ENCODE measurements at places on chromosomes 3 and 15.

DNA sequence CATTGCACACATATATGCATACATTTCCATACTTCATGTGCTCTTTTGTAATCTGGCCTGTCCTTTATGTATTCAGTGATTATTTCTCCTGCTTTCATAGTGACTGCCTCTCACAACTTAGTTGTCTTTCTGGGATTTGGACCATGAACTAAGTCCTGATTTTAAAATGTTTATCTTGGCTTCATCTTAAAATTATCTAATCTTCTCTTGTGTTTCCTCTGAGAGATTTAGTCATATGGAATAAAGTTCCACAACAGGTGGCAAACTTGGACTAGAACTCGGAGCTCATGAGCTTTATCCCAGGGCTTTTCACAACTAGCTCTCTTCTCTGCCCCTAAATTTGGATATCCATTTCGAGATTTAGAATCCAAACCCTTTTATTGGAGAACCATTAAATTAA is 44.3 kb downstream of the U2SURP start:
- DNase-seq, result no peak

DNA sequence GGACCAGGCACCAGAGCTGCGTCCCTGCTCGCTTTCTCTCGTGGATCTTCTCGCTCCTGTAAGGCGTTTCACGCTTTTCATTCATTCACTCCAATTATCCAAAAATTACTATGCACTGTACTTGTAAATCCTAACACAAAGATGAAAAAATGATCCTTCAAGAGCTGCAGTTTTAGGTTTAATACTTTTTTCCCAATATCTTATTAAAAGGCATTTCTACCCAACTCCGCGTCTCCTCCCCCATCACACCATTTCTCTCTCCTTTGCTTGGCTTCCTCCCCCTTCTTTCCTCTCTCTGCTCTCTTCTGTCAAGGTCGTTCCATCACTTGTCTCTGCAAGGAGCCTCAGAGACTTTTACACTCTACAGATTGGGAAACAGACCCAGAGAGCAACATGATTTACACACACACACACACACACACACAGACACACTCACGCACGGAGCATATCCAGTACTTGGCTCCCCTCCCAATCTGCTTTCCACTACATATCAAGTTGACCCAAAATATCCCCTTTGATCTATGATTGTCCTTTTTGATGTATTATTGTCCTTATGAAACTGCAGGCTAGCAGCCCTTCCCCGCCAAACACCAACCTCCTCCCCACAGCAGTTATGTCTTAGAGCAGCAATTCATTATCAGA is 479 bp upstream of the CLDN1 start:
- DNase-seq, result peak; percentile 11

- peak; percentile 72 for DNase-seq
Measured at GRCh38 chr15:70853973-70854665, at the start of gene LARP6. Gene LARP6 (minus strand): TSS chr15:70854157. CDS start chr15:70854088, 69 bp downstream.

DNA sequence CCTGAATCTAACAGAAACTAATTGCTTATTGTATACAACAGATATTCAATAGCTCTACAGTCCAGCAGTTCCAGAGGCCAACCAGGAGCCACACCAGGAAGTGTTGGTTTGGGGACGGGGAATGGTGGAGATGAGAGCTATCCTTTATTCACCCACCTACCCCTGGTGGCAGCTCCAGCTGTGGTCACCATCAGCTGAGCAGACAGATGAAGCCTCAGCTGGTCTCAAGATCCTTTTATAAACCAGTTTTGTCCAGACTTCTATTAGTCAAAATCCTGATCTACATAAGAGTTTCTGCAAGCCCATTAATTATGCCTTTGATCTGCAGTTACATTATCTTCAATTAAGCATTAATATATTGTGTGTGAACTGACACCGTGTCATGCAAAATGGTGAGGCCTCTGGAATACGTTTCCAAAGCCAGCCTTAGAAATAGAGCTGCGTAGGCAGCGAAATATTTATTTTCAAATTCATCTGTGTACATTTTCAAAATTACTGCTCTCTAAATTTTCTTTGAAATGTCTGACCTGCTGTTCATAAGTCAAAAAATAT is 488.8 kb downstream of the FOXP1 start:
- no peak for DNase-seq

DNA sequence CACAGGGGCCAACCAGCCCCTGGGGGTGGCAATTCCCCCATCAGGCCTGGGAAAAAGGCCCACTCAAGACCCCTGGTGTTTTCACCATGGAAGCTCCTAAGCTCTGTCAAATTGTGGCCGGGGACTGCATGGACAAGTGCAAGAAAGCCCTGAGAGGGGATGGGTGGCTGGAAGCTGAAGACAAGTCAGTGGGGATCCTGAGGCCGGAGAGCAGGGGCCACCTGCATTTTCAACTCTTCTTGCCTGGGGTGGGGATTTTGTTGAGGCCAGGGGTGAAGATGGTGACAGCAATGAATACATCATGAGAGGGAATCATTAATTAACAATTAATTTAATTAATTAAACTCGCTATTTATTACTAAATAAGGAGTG is 33.9 kb downstream of the FEM1B start:
- no peak for DNase-seq

- DNase-seq, result no peak
Measured at GRCh38 chr3:6421666-6422445, 439.1 kb upstream of the GRM7 start.

- no peak for DNase-seq
Measured at GRCh38 chr3:43178891-43179366, 73.0 kb upstream of the POMGNT2 start.

DNA sequence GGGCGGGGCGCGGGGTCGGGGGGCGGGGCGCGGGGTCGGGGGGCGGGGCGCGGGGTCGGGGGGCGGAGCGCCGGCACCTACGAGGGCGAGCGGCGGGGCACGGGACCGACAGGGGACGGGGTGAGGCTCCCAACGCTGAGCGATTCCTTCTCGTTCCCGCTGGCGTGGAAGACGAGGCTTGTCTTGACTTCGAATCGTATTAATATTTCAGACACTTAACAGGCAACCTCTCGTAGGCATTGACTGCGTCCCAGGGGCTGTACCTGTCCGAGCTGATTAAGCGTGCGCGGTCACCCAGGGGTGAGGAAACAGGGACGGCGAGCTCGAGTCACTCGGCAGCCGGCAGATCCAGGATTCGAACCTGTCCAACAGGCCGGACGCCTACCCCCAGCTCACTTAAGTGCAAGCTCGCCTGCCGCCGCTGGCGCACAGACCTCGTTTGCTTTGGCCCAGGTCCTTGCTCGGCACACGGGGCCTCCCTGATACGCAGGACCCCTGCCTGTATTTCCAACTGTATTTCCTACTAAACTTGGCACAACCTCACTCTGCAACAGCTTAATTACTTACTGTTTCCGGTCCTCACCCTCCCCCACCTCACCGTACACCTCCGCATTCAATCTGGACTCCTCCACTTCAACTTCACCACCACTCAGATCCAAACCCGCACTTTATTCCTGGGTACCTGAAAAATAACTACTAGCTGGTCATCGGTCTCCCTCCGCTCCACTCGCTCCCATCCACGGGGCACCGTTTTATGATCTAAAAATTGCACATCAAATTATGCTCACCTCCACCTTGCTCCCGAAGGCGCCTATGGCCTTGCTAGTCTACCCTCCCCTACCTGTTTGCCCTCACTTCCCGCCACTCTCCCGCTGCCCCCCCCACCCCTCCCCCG is 722 bp upstream of the ZXDC start:
- DNase-seq, result peak; percentile 49

DNA sequence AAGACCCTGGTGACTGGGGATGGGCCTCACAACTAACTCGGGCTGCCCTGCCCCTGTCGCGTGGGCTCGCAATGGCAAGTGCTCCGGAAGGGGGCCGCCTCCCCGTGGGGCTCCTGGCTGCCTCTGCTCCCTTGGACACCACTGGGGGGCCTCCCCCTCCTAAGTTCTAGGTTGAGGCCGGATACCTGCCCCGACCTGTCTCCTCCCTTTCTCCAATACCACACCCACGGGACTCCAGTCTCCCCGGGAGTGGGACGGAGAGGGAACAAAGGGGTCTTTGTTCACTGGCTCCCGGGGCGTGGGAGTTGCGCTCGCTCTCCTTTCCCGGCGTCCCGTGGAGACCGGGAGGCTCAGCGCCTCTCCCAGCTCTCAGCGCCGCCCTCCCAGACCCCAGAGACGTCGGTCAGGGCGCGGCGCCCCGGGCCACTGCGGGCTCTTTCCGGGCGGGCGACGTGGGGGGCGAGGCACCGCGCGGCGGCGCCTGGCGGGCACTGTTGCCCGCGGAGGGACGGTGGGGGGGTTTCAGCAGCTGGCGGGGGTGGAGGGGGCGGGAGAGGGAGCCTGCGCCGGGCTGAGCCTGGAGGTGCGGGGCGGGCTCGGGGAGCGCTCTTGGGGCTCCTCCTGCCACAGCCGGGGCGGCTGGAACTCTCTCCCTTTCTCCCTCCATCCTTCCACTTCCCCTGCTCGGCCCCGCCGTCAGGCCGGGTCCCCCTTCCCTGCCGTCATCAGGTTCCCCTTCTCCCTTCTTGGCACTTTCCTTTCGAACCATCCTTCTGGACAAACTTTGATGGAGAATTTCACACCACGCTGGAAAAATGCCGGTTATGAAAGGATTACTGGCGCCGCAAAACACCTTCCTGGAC is at the start of gene KCNH8:
Gene KCNH8 (plus strand): TSS at position 606 of the 863 bp plus-strand sequence. CDS start 210 bp downstream, at position 816.
- no peak for DNase-seq

DNA sequence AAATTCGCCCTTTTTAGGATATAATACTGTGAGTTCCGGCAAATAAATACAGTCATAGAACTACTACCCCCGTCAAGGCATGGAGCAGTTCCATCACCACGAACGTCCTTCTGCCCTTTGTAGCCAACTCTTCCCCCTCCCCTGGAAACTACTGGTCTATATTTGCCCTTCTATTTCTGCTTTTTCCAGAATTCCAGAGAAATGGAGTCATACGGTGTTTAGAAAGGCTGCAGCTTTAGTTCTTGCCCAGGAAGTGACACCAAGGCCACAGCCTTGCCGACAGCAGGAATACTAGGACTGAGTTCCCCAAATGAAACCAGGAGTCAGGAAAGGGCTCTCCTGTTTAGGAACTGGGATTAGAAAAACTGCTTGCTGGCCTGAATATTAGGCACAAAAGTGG is 291.2 kb downstream of the FAM43A start:
- DNase-seq, result no peak

DNA sequence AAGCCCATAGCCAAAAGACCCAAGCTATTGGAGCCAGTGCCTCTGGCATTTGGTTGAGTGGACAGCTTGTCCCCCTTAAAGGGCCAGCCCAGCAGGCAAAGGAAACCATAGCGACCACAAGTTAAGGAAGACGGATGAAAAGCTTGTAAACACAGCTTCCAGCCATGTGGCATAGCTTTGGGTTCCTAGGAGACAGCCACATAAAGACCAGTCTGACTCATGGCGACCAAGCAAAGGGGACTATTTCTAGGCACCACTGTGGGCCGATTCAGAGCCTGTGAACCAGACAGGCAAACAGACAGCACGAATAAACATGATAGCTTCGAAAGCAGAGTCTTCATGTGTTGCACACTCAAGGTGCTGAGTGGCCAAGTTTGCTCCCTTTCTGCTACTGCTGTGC is 30.5 kb upstream of the SRGAP3 start:
- DNase-seq, result no peak

DNA sequence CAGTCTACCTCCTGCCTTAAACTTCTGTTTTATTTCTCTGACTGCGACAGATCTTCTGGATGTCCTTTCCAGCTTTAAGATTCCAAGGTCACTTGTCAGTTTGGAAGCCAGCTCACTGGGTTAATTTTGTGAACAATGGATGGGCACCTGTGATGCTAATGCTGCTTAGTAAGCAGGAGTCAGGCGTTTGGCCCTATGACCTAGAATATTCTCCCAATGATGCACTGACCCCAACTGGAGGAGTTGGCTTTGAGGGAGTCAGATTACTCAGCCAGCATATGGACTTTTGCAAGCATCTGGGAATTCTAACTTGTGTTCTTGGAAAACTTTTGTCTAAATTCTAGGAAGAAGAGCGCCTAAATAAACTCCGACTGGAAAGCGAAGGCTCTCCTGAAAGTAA is 28.1 kb downstream of the HACD3 start:
- DNase-seq, result no peak

GRCh38 chr15:80633221-80633620 is 61.9 kb upstream of the ABHD17C start:
- no peak for DNase-seq
